ENCODE measurements at places on chromosomes 1 and 21.

- H3K4me3 ChIP-seq = peak overlapping the region; percentile 6
- peak overlapping the region; percentile 74 for H3K27ac ChIP-seq
- peaks cover 21% of the 10 kb centered on the region for H3K36me3 ChIP-seq
- no peaks in the 10 kb centered on the region for H3K27me3 ChIP-seq
- peak; percentile 73 for DNase-seq
Measured at GRCh38 chr21:46515109-46515508, 56.4 kb downstream of the DIP2A start.

DNA sequence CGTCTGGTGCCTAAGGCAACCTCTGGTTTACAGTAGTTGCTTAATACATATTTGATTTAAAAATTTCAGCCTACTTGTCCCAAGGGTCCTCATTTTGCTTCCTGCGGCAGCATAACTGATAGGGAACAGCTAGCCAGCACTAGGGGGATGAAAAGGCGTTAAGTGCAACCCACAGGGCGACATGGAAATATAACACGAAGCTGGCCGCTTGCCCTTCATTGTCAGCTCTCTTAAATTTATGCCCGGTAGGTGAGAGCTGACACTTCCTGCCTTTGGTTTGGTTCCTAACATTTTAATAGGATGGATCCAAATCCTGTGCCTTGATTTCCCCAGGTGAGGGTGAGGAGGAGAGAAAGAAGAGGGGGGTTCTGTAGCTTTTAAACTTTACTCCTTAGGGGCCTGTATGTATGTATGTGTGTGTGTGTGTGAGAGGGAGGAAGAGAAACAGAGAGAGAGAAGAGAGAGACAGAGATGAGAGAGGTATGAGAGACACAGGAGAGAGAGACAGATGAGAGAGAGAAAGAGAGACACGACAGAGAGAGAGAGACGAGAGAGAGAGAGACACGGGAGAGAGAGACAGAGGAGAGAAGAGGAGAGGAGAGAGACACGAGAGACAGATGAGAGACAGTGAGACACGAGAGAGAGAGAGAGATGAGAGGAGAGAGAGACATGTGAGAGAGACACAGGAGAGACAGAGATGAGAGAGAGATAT lies 938 bp upstream of the ACTN2 start:
- H3K27me3 ChIP-seq = no peaks in the 10 kb centered on the region
- no peak overlapping the region for H3K27ac ChIP-seq
- no peaks in the 10 kb centered on the region for H3K36me3 ChIP-seq
- H3K4me3 ChIP-seq = no peak overlapping the region
- no peak for DNase-seq
- H3K4me1 ChIP-seq = no peaks in the 10 kb centered on the region

GRCh38 chr21:18493422-18493821 lies 89.8 kb upstream of the TMPRSS15 start:
- no peaks in the 10 kb centered on the region for H3K4me1 ChIP-seq
- H3K27me3 ChIP-seq = no peaks in the 10 kb centered on the region
- DNase-seq = no peak
- H3K36me3 ChIP-seq = no peaks in the 10 kb centered on the region
- no peak overlapping the region for H3K4me3 ChIP-seq

DNA sequence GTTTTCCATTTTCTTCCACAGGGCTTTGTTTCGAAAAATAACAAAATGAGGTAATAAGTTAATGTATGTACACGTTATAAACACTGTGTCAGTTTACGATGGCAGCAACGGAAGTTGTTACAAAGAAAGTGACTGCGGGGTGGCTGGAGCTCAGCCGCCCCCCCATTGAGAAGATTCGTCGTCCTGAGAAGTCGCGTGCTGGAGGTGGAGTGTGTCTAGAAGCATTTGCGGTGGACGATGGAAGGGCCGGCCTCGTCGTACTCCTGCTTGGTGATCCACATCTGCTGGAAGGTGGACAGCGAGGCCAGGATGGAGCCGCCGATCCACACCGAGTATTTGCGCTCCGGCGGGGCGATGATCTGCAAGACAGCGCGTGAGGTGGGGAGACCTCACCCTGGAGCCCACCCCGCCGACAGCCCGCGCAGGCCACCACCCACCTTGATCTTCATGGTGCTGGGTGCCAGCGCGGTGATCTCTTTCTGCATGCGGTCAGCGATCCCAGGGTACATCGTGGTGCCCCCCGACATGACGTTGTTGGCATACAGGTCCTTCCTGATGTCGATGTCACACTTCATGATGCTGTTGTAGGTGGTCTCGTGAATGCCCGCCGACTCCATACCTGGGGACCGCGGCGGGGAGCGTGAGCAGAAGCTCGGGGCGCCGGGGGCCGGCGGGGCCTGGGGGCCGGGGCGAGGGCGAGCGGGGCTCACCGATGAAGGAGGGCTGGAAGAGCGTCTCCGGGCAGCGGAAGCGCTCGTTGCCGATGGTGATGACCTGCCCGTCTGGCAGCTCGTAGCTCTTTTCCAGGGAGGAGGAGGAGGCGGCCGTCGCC lies 2.4 kb downstream of the ACTA1 start:
- peaks cover 5% of the 10 kb centered on the region for H3K4me1 ChIP-seq
- DNase-seq = no peak
- H3K4me3 ChIP-seq = no peak overlapping the region

- H3K36me3 ChIP-seq = no peaks in the 10 kb centered on the region
- H3K4me3 ChIP-seq = no peak overlapping the region
- H3K27ac ChIP-seq = no peak overlapping the region
- no peaks in the 10 kb centered on the region for H3K4me1 ChIP-seq
- DNase-seq = no peak
- no peaks in the 10 kb centered on the region for H3K27me3 ChIP-seq
Measured at GRCh38 chr1:79792219-79792930, 785.8 kb upstream of the ADGRL4 start.

- no peak overlapping the region for H3K27ac ChIP-seq
- no peak for DNase-seq
- no peaks in the 10 kb centered on the region for H3K36me3 ChIP-seq
- H3K4me1 ChIP-seq = no peaks in the 10 kb centered on the region
Measured at GRCh38 chr1:22584001-22584562, 20.8 kb downstream of the EPHA8 start.

- no peak for DNase-seq
- no peaks in the 10 kb centered on the region for H3K27me3 ChIP-seq
Measured at GRCh38 chr1:232487236-232487635, 142.7 kb downstream of the SIPA1L2 start.

- peaks cover 30% of the 10 kb centered on the region for H3K4me1 ChIP-seq
- H3K27me3 ChIP-seq = no peaks in the 10 kb centered on the region
- H3K36me3 ChIP-seq = peaks cover 24% of the 10 kb centered on the region
- DNase-seq = no peak
Measured at GRCh38 chr1:247334378-247335133, 2.9 kb upstream of the ZNF496 start.

DNA sequence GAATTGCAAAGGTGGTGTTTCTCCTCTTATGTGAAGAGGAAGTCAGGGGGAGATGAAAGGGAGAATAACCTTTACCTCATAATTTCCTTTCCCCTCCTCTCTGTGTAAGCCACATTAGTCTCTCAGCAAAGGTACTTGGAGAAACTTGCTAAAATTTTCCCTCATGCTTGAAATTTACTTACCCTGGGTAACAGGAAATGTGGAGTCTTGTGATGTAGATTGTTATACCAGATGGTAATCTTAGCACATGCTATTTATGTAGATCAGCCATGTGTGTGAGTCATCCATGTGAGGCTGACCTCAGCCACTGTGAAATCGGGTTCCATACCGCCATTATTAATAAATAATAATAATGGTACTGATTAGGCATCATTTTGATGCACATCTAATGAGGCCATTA lies 128.4 kb downstream of the TGFB2 start:
- H3K27ac ChIP-seq = no peak overlapping the region
- H3K4me3 ChIP-seq = no peak overlapping the region
- no peaks in the 10 kb centered on the region for H3K36me3 ChIP-seq
- H3K27me3 ChIP-seq = no peaks in the 10 kb centered on the region
- H3K4me1 ChIP-seq = no peaks in the 10 kb centered on the region

DNA sequence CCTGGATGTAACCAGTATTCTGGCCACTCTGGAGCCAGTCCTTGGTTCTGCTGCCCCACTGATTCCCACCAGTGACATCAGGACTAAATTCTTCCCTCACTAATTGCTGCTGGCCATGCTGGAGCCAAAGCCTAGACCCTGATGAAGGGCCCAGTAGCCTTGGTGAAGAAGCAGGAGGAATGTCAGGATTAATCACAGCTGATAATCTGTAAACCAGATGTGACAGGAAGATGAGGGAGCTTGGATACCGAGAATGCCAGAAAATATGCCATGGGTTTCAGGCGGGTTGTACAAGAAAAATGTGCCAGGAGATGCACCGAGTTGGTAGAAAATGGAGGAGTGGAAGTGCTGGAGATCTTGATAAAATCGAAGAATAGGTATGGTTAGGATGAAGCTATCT lies 119.0 kb upstream of the PPP2R5A start:
- no peak for DNase-seq
- H3K4me1 ChIP-seq = no peaks in the 10 kb centered on the region
- H3K27ac ChIP-seq = no peak overlapping the region
- no peak overlapping the region for H3K4me3 ChIP-seq
- H3K36me3 ChIP-seq = no peaks in the 10 kb centered on the region

GRCh38 chr1:228913626-228914414 lies 178.5 kb downstream of the RHOU start:
- no peak for DNase-seq
- no peak overlapping the region for H3K27ac ChIP-seq
- no peak overlapping the region for H3K4me3 ChIP-seq
- no peaks in the 10 kb centered on the region for H3K36me3 ChIP-seq

DNA sequence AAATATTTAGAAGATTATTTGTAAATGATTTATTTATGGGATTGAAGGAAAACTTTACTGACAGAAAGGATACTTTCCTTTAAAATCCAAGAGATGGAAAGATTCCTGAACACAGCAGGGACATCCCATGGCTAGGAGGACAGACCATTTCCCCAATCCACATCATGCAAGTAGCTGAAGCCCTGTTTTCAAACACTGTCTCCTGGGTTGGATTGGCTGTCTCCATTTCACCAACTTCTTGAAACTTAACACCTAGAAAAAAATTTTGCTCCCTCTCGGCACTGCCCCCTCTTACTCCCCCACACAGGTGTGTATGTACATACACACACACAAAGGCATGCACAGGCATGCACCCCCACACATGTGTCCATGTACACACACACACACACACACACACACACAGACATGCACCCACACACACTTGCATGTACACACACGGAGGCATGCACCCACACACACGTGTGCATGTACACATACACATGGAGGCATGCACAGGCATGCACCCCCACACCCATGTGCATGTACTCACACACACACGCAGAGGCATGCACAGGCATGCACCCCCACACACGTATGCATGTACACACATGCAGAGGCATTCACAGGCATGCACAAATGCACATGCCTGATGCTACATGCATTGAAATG lies 320.0 kb downstream of the CHRM3 start:
- no peak overlapping the region for H3K27ac ChIP-seq
- no peaks in the 10 kb centered on the region for H3K27me3 ChIP-seq
- no peak overlapping the region for H3K4me3 ChIP-seq
- H3K4me1 ChIP-seq = no peaks in the 10 kb centered on the region
- no peaks in the 10 kb centered on the region for H3K36me3 ChIP-seq

DNA sequence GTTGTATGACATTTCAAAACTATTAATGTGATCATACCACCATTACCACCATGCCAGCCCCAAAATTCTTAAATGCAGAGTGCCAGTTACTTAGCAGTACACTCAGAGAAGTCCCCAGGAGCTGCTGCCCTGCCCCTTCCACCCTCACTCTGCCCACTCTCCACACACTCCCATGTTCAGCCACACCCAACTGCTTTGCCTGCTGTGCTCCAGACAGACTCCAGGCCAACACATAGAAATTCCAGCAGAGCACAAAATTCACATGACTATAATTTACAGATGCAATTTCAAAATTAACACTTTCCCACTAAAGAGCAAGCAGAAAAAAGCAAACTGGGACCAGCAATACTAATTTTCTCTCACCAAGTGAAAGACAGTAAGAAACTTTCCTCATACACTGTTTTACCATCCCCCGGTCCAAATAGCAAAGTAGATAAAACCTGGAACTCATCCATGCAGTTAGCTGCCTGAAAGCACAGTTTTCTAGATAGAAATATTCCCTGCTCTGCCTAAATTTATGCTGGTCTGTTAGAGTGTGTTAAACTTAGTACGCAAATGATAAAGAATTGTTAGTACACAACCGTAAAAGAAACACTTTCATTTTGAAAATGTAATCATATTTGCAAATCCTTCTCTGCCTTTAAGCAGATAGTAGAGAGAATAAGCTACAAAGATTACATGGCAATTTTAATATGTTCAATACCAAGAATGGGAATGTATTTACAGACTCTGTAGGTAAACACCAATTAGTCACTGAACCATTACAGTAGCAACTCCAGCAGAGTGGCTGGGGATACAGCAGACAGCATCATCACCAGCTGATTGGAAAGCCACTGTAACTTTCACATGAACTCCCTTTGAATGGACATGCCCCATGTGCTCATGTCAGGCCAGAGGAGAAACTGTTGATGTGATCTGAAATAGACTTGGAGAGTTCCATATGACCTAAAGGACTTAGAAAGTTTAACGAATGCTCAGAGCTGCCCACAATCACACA lies 176.5 kb downstream of the VAV3 start:
- H3K4me1 ChIP-seq = peaks cover 11% of the 10 kb centered on the region
- H3K4me3 ChIP-seq = no peak overlapping the region
- no peaks in the 10 kb centered on the region for H3K36me3 ChIP-seq
- no peak overlapping the region for H3K27ac ChIP-seq
- H3K27me3 ChIP-seq = no peaks in the 10 kb centered on the region

DNA sequence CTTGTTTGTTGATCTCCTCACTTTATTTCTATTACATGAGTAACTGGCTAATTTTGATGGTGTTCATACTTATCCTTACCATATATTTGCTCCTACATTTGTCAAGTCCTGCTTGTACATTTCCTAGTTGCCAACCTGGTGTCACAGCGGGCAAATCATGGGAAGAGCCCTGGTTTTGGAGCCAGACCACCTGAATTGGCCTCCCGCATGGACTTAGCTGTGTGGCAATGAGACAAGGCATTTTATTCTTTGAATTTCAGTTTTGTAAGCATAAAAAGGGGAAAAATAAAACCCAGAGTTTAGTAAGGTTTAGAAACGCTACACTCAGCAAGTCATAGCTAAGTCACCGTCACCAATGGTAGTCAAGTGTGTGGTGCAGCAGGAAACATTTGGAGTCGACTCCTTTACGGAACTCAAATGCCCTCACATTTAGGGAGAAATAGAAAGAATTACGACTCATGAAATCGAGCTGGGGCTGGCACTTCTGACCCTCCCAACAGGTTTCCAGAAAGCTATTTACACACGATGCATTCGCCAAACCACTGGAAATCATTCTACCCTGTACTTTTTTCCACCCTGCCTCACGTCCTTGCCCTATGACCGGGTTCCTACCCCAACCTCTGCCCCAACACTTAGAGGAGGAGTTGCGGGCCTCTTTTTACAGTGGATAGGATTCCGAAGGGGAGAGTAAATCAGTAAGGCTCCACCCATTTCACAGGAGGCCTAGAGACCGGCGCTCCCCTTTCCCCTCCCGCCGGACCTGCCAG lies 492 bp upstream of the PGM1 start:
- H3K36me3 ChIP-seq = peaks cover 5% of the 10 kb centered on the region
- peak overlapping the region; percentile 86 for H3K4me3 ChIP-seq
- no peaks in the 10 kb centered on the region for H3K27me3 ChIP-seq

GRCh38 chr1:59046134-59046533 lies 250.8 kb upstream of the FGGY start:
- H3K4me3 ChIP-seq = no peak overlapping the region
- no peaks in the 10 kb centered on the region for H3K27me3 ChIP-seq
- no peaks in the 10 kb centered on the region for H3K4me1 ChIP-seq
- DNase-seq = no peak
